NCI-H510A treated with DMSO at 0.1 percent for 48 hours (cell line): ENCODE measurements at places on chromosomes 13 and 19.
A peak's percentile ranks its signal among the peaks of the same experiment; 100 is the strongest.

DNA sequence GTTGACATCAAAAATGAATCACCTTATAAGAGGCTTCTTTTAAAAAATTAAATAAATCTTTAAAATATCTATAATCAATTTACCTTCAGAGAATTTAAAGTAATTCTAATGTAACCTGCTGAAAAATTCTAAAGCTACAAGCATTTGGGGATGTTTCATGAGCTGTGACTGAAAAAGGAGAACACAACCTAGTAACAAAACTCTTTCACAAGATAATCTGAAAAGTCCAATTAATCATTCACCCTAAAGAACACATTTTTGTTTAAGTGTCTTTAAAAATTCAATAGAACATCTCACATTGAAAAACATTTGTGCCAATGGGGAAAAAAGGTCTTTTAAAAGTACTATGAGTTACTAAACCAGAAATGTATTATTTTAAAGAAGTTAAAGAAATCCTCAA is 22.8 kb downstream of the KLF12 start:
- DNase-seq, result no peak

DNA sequence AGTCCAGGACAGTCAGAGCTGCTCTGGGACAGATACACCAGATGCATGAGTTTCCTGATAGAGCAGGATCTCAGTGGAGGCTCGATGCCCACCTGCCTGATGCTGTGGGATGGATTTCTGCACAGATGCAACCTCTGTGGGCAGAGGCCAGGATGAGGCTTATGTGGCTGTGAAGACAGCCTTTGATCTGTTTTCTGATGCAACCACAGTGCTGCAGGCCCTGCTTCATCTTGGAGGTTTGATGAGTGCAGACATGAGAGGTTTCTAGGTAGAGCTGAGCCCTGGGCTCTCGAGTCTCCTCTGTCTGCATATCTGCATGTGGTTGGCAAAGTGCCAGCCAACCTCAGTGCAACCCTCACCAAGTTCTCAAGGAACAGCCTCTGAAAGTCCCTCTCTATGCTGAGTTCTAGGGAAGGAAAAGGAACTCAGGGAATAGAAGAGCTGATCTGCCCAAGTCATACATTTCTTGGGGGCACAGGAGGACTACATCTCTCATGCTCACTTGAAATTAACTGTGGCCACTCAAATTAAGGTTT is 23.1 kb upstream of the TSHZ3 start:
- no peak for DNase-seq

DNA sequence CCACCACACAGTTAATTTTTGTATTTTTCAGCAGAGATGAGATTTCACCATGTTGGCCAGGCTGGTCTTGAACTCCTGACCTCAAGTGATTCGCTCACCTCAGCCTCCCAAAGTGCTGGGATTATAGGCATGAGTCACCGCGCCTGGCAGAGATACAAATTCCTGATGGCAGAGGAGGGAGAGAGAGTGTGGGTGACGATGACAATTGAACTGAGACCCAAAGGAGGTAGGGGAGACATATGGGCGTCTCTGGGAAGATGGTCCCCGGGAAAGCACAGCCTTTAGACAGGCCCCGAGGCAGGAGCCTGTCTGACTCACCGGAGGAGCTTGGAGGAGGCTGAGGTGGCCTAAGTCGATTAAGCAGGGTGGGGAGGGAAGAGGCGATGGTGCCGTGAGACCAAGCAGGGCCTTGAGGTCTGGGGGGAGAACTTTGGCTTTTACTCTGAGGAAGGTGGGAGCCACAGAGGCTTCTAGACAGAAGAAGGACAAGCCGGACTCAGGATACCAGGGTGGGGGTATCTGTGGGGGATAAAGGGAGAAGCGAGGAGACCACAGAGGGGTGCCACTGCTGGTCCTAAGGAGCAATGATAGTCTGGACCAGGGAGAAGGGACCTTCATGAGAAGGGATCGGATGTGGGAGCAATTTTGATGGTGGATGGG is 38.2 kb downstream of the ARRDC2 start:
- no peak for DNase-seq

- DNase-seq, result no peak
Measured at GRCh38 chr13:84524586-84524985, 642.3 kb upstream of the SLITRK1 start.

DNA sequence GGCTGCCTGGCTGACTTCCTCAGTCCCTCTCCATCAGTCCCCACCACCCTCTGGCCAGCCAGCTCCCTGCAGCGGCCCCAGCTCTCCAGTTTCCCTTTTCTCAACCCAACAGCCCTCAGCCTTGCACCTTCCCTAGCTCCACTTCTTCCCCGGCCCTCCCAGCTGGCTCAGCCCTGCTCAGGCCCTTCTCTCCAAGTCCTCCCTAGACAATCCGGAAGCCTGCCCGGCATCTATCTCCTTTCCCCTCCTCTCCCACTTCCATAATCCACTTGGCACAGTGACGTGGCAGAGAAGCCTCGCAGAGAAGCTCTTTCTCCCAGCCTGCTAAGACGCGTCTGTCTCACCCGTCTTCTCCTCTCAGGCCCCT is 1.1 kb downstream of the UBXN6 start:
- peak; percentile 38 for DNase-seq

DNA sequence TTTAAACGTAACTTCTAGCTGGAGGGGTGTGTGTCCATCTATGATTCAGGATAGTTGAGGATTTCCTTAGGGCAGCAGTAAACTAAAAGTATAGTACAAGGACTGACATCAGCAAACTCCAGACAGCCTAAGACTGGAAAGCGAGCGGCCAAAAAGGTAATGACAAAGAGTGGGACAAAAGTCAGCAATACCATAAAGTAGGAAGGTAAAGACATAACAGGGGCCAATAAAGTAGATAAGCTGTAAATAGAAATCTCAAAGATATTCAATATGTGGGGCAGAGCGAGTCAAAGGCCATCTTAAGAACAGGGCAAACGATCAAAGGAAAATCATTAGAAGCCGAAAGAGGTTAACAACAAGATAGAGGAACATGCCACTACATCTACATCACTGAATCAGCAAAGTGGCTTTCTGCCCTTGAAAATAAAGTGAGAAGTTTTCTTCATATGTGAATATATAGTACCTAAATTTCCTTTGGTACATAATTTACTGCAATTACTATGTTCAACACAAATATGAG is 167.2 kb downstream of the DIAPH3 start:
- DNase-seq, result no peak
